ENCODE measurements at places on chromosomes 3 and 15.

DNA sequence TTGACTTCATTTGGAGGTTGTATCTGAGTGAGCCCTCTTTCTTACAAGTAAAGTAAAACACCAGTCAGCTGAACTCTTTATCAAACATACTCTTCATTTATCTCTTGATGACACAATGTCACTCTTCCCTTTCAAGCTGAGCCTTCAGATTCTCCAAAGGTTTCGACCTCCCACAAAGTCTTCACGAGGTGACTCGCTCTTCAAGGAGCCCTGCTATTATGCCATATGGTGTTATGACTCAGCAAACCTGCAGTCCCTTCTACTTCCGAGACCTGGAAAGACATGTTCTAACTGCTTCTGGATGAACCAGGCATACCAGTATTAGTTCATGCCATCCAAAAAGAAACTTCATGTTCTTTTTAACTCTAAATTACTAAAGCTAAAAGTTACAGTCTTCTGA is 23.1 kb downstream of the AADAC start:
- DNase-seq = peak; percentile 72

- peak; percentile 97 for DNase-seq
These were observed 13.6 kb downstream of the IGDCC4 start for GRCh38 chr15:65409036-65409631.

DNA sequence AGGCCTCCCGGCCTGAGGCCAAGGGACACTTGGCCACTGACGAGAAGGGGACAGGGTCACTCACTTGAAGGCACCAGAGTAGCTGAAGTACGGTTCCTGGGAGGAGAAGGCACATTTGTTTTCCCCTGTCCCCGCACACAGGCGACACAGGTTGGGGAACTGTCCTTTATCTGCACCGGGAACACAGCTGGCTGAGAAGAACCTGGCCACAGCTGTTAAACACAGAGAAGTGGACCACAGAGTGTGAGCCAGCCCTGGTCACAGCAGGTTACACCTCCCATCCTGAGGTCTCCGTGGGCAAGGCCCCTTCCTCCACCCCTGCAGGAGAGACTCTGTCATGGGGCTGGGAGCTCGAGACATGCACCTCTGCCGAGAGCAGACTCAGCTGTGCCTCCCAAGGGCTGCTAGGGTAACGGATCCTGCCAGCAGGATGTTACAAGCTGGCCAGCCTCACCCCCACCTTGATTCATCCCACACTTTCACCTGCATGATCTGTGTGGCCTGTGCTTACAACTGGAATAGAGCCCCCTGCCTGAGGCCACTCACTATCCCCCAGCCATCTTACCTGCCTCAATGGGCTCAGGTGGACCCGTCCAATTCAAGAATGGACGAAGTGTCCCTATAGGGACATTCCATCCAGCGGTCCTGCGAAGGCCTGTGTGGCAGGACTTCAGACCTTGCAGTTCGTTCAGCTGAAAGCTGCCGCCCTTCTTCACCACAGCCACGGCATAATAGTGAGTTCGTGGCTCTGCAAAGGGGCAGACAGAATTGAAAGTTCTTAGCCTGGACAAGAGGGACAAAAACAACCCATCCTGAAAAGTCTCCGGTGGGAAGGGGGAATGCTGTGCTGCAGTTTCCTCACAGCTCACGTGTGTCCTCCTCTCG is 9.2 kb downstream of the LTF start:
- DNase-seq = no peak

DNA sequence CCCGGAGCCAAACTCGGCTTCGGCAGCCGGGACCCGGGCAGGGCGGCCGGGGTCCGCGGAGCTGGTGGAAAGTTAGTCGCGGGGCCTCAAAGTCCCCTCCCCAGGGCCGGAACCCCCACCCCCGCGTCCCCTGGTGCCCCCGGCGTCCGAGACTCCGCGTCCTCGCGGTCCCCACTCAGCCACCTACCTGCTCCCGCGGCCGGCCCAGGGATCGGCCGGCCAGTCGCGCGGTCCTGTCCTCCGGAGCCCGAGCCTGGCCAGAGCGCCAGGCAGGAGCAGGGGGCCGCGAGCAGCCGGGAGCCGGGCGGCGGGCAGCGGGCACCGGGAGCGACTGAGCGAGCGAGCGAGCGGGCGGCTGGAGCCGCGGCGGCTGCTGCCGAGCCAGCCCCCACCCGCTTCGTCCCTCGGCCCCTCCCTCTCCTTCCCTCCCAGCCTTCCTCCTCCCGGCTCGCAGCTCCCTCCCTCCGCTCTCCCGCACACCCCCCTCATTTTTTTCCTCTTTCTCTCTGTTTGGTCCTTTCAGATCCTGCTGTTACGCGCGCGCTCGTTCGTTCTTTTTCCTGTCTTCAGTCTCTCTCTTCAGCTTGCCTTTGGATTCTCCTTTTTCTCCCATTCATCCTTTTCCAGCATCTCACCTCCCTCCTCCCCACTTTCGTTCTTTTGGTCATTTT is at the start of gene MEGF11:
TSS of gene MEGF11 (minus strand) at position 333 of the 671 bp plus-strand sequence. CDS start 125,347 bp downstream, outside the sequence.
- DNase-seq = no peak

GRCh38 chr3:106611116-106611515 is 742.3 kb upstream of the CBLB start:
- no peak for DNase-seq

DNA sequence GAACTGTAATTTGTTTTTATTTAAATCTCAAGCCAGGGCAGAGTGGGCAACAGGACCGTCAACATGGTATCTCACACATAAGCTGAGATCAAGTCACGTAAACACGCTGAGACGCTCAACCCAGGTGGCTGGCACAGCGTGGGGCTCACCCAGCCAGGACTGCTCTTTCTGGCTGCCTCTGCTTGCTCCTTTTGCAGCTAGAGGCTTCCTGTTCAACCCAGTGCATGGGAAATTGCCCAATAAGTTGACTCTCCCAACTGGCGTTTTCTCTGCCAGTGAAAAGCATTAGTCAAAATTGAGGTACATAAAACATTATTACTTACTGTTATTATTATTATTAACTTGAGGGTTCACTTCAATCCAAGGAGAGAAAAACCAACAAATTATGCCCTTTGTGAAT is 398.1 kb downstream of the NR2F2 start:
- DNase-seq = no peak

GRCh38 chr15:90956274-90957030 is 1.8 kb downstream of the RCCD1 start:
- no peak for DNase-seq

DNA sequence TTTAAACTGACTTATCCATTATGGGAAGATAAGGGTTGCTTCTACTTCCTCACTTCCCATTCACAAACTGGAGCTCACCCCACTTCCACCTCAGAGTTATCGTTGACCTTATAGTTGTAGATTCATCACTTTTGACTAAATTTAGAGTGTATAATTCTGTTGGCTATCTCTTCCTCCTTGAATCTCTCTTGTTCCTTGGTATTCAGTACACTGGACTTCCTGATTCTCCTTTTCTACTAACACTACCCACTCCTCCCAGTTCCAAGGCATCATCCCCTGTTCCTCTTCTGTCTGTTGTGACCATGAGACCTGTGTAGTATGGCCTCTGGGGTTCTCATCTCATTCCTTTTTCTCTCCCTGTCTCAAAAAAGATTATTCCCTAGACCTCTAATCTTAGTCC is 5.9 kb upstream of the GPR87 start:
- no peak for DNase-seq

GRCh38 chr15:67038736-67039135 is 26.7 kb upstream of the SMAD3 start:
- DNase-seq = no peak

GRCh38 chr3:157700405-157700804 is 197.2 kb upstream of the VEPH1 start:
- DNase-seq = no peak

- DNase-seq = no peak
These were observed at the start of gene DNAH12 for GRCh38 chr3:57544181-57545125. Gene DNAH12 (minus strand): TSS chr3:57544344. CDS start chr3:57542870, 1,474 bp downstream.

- DNase-seq = no peak
These were observed 21.8 kb upstream of the SLC25A38 start for GRCh38 chr3:39361252-39361927.

GRCh38 chr3:179961703-179962078 is 75.0 kb downstream of the PEX5L start:
- no peak for DNase-seq

GRCh38 chr15:38080651-38081275 is 146.3 kb downstream of the TMCO5A start:
- DNase-seq = no peak

DNA sequence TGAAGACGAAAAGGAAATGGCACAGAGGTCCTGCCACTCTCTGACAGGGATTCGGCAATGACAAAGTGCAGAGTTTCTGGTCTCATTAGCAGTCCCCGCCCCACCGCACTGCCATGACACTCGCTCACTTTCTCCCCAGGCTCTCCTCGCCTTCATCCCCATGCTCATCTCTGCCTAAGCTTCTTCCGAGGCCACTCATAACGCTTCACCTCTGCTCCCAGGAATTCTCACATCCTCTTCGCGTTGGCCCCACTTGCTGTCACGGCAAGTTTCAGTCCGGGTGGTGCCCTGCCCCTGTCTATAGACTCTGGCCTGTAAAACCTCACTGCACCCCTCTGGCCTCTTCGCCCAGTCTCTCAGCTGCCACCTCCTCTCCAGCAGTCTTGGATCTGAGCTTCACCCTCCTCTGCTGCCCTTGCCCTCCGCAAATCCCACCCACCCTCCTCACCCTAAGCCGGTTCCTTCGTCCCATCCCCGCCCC is 654 bp downstream of the RUBCN start:
- no peak for DNase-seq

DNA sequence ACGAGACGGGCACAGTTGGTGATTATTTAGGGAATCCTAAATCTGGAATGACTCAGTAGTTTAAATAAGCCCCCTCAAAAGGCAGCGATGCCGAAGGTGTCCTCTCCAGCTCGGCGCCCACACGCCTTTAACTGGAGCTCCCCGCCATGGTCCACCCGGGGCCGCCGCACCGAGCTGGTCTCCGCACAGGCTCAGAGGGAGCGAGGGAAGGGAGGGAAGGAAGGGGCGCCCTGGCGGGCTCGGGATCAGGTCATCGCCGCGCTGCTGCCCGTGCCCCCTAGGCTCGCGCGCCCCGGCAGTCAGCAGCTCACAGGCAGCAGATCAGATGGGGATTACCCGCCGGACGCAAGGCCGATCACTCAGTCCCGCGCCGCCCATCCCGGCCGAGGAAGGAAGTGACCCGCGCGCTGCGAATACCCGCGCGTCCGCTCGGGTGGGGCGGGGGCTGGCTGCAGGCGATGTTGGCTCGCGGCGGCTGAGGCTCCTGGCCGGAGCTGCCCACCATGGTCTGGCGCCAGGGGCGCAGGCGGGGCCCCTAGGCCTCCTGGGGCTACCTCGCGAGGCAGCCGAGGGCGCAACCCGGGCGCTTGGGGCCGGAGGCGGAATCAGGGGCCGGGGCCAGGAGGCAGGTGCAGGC is 318.0 kb downstream of the FGF12 start:
- no peak for DNase-seq

GRCh38 chr3:105359098-105359762 is 7.5 kb upstream of the ALCAM start:
- DNase-seq = no peak

- DNase-seq = no peak
These were observed 271.5 kb upstream of the TBL1XR1 start for GRCh38 chr3:177468816-177469215.

DNA sequence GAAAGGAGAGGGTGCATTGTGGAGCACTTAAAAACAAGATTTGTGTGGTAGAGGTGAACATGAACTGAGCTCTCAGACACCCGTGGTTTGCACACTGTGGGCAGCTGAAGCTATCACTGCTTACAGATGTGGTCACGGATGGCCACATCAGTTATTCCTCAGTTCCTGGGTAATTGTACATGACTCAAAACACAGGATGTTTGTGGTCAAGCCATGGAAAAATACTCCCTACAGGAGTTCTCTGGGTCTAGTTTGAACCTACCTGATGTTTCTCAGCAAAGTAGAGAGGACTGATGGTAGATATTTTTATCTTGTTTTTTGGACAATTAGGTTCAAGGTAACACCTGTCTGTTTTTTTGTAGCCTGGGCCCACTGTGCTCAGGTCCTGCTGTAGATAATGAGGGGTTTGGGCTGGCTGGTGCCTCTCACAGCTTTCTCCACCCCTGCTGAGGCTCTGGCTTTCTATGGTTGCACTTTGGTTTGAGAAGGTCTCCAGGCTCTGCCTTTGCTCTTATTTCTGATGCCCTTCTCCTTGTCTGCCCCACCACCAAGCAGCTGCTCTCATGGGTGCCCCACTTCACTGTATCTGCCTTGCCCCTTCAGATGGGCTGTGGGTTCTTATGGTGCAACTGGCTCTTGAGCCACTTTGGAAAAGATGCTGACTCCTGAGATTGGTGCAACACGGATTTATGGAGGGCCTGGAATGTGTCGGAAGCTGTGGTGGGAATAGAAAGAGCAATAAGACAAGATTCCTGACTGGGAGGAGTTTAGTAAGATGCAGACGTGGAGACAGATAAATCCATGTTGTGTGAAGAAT is 40.1 kb downstream of the CDCP1 start:
- DNase-seq = no peak

- DNase-seq = no peak
These were observed 57.8 kb downstream of the ZNF621 start for GRCh38 chr3:40582401-40583027.

DNA sequence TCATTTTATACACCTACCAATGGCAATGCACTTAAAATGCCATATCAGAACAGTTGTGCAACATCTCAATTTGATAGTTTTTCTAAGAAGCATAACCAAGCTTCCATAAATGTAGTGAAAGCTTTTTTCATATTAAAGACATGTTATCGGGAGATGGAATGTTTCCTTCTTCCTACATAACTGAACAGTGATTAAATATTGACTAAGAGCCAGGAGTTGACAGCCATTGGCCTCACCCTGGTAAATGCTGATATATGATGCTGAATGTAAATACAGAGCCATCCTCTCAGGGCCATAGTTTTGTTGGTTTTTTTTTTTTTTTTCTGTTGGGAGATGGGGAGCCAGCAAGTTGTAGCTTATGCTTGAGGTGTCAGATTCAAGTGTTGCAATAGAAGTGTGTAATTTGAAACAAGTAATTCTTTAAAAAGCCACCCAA is 203.3 kb upstream of the IL12A start:
- DNase-seq = peak; percentile 65

- no peak for DNase-seq
These were observed 2.1 kb downstream of the ISL2 start for GRCh38 chr15:76338486-76339304.

GRCh38 chr3:5198986-5199731 is 11.7 kb downstream of the EDEM1 start:
- no peak for DNase-seq

- no peak for DNase-seq
These were observed 250.0 kb downstream of the PLOD2 start for GRCh38 chr3:145911016-145911415.

DNA sequence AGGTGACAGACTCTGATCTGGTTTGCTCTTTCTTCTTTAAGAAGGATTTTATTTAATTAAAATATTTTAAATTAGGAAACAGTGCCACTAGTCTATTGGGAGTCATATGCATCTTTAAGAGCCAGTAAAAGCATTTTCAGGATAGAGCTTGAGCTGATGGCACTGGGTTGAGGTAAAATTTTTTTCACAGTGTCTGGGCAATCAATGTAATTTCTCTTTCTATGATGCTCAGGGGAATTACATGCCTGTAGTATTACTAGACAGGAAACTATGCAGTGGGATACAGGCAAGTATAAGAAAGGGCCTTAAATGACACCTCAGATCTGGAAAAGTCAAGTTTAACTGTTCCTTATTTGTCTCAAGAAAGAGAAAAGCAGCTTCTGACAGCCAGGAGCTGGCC is 76.4 kb downstream of the GAP43 start:
- DNase-seq = peak; percentile 57

- no peak for DNase-seq
These were observed 16.2 kb downstream of the LCMT2 start for GRCh38 chr15:43314171-43314570.
